Neural progenitor cell (in vitro differentiated cells): ENCODE measurements at places on chromosomes 1 and 21.

GRCh38 chr1:186503190-186503589, 42.3 kb upstream of the PDC start:
- DNase-seq: no peak

- DNase-seq: no peak
Observed at GRCh38 chr1:89539128-89539527, 14.5 kb downstream of the LRRC8B start.

- DNase-seq: no peak
Observed at GRCh38 chr1:63453232-63453631, 69.8 kb downstream of the ITGB3BP start.

DNA sequence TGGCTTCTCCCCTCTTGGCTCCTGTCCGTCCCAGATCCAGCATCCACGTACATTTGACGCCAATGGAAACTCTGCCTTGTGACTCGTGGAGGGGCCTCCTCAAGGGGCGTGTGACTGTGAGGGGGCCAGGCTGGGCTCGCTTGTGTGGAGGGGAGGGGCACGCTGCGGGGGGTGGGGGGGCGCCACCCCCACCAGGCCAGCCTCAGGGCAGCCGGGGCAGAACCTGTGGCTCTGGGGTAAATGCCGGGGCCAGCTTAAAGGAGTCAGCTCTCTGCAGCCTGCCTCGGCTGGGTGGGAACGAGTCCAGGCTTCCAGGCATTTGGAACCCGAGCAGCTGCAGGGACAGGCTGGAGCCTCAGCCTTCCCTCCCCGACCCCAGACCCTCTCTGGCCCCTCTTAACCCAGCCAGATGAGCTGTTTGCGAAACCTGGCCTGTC, 94.1 kb downstream of the SIK1 start:
- peak; percentile 31 for DNase-seq

DNA sequence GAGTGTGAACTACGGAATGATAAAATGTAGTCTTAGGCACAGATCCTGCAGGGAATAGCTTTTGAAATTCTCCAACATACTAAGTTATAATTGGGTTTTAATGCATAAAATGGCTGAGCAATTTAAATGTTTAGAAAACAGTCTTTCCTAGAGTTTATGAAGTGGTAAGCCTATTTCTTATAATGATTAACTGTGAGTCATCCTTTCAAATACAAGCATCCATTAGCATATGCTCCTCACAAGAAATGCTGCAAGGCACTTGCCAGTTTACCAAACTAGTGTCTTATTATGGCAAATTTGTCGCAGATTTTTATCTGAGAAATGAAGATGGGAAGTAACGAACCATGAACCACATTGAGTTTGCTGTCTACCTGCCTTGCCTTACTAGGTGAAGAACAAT, 101.3 kb upstream of the ESRRG start:
- no peak for DNase-seq

GRCh38 chr1:232260861-232261260, 369.1 kb downstream of the SIPA1L2 start:
- DNase-seq: no peak

GRCh38 chr1:63966016-63966415, 192.2 kb downstream of the ROR1 start:
- no peak for DNase-seq

GRCh38 chr1:37167479-37167878, 133.2 kb upstream of the GRIK3 start:
- no peak for DNase-seq

GRCh38 chr1:90724361-90724760, 7.3 kb upstream of the BARHL2 start:
- DNase-seq: no peak

GRCh38 chr1:43414634-43415223, 25.0 kb downstream of the SZT2 start:
- peak; percentile 77 for DNase-seq

- no peak for DNase-seq
Observed at GRCh38 chr1:70429219-70429618, 18.2 kb downstream of the CTH start.
